Caudate nucleus (tissue), 63 donors: ENCODE measurements at places on chromosomes 6 and 20.

GRCh38 chr6:15114061-15114460 is 131.8 kb upstream of the JARID2 start:
- no peak for DNase-seq

DNA sequence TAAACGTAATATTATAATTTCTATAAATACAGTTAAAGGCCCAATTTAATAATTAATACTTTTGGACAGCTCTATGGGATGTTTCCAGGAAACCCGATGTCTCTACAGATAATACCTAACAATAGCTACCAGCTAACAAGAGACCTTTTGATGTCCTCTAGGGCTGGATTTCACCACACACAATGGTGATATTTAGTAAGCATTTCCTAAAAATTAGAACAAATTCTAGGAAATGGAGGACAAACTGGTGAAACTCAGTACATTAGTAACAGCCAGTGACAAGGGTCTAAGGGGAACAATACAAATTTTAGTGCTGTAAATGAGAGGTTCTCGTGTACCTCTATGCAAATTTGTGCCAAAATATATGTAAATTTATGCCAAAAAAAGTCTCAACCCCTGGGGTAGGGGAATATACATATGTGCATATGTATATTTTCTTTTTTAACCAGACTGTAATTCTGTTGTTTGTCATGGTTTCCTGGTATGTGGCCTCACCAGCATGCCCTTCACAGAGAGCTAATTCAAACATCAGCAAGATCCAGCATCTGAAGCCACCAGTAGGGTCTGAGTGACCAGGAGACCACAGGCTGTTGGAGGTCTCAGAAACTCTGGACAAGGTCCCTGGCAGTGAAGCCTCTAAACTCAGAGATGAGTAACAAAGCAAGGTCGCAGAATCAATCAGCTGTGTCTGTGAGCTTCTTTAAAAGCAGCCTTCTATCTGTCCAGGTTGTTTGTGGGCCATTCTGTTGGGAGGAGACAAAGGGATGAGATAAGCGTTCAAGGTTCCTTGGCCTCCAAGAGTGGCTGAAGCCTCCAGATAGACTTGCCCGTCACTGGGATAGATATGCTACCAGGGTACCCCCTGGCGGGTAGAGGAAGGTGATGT is 235.1 kb upstream of the RREB1 start:
- no peak for DNase-seq

GRCh38 chr6:34318499-34319470 is 70.0 kb upstream of the SMIM29 start:
- DNase-seq, result no peak

DNA sequence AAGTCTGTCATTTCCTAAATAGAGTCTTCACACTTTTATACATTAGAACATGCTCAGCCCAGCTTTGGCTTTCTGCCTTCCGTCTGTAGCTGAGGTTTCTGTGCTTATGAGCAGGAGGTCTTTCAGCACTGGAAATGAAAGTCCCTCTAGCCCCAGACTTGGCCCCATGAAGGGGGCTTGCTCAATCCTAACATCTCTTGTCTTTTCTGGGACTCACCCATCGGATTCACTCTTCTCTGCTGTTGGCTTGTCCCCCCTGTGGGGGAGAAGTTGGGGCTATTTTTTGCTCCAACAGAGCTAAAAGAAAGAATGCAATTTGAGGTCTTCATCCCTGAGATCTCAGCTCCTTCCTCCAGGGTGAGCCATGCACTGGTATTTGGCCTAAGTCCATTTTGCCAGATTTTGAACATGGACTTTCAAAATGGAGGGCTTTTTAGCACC is 177.7 kb downstream of the MRPL14 start:
- no peak for DNase-seq

DNA sequence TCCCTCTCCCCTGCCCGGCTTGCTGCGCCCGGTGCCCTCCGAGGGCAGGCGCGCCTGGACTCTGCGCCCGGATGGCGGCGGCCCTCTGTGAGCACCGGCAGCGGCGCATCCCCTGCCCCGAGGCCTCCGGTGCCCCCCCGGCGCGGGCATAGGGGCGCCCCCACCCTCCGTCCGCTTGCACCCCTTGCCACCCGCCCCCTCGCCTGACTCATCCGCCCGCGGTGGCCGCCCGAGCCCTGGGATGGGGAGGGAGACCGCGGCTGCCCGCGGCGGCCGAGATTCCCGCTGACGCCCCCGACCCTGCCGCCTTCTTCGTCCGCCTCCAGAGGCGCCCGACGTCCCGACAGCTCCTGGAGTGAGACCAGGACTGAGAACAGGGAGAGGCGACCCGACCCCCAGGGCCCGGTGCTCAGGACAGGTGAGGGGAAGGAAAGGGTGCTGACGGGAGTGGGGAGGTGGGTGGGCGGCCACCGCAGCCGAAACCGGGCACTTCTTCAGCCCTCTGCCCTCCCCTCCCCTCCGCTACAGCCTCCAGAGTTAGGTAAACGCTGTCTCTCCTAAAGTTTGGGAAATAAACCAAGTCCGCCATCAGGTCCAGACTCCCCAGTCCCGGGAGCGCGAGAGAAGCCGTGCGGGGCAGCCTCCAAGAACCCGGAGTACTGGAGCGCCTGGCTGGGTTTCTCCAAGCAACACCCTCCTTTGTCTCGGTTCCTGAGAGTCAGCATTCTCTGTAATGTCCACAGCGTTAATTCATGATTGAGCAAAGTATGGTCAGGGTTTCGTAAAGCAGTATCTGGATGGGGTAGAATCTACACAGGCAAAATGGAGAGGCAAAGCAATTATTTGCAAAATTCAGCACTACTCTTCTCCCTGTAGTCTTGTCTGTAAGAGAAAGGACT is 539 bp downstream of the TMEM200A start:
- DNase-seq, result no peak

DNA sequence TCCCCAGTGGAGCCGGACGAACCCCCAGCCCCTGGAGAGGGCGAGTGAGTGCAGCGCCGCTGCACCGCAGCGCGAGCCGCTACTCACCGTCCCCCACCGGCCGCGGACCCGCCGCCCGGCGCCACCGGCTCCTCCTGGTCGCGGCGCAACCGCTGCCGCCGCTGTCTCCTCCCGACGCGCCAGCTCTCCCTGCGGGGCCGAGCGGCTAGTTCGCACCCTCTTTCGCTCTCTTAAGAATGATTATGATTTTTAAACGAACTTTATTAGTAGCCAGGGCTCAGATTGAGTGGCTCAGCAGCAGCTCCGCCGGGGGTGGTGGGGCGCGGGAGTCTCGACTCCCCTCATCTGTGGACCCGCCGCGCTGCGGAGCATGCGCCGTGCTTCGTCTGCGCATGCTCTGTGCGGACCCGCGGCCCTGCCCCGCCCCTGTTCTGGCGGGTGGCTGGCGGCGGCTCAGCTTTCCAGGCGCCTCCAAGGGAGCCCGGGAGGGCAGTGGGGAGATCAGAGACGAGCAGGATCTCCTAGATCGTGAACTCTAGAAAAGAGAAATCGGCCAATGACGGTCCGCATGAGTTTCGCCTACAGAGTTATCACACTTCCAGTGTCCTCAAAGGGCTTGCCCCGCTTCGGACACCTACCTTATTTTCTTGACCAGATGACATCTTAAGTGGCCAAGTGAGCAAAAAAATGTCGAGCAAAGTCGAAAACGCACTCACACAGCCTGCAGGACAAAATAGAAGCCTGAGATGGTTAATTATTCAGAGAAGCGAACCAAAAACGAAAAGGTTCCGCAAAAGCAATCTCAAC is at the start of gene RAB23:
RAB23 (minus strand) TSS at position 372 of the 807 bp plus-strand sequence. CDS start 11,927 bp downstream, outside the sequence.
- peak; percentile 86 for DNase-seq

- no peak for DNase-seq
Observed at GRCh38 chr6:160005861-160006540, 37.1 kb downstream of the IGF2R start.

DNA sequence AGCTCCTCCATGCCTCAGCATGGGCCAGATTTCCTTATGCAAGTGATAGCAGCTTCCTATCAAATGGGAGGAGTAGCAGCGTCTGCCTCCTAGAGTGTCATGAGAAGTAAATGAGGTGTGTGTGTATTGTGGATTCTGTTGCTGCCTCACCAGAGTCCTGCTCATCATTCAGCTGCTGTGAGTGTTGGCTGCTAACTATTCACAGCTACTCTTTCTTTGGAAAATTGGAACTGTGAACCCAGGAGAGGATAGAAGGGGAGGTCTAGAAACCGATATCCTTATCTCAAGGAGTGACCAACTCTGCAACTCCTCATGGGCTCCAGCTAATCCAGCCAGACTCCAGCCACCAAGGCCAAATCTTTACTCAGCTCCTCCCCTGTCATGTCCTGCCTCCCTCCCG is 63.3 kb downstream of the TOX2 start:
- no peak for DNase-seq

DNA sequence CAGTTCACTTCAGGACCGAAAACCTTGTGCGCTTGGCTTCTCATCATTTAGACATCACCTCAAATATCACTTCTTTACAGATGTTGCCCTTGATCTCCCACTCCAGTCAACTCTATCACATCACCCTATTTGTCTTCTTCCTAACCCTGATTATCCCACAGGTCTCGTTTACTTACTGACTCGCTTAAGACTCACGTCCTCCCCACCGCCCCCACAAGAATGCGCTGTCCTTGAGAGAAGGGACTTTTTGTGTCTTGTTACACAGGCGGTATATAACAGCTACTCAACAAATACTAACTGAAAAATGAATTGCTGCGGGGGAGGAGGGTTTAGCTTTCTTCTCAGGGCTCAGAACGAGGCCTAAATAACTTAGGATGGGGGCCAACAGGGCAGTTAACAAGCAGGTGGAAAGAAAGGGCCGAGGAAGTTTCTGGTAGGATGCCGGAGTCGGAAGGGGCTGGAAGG is 527 bp downstream of the TOMM34 start:
- no peak for DNase-seq

DNA sequence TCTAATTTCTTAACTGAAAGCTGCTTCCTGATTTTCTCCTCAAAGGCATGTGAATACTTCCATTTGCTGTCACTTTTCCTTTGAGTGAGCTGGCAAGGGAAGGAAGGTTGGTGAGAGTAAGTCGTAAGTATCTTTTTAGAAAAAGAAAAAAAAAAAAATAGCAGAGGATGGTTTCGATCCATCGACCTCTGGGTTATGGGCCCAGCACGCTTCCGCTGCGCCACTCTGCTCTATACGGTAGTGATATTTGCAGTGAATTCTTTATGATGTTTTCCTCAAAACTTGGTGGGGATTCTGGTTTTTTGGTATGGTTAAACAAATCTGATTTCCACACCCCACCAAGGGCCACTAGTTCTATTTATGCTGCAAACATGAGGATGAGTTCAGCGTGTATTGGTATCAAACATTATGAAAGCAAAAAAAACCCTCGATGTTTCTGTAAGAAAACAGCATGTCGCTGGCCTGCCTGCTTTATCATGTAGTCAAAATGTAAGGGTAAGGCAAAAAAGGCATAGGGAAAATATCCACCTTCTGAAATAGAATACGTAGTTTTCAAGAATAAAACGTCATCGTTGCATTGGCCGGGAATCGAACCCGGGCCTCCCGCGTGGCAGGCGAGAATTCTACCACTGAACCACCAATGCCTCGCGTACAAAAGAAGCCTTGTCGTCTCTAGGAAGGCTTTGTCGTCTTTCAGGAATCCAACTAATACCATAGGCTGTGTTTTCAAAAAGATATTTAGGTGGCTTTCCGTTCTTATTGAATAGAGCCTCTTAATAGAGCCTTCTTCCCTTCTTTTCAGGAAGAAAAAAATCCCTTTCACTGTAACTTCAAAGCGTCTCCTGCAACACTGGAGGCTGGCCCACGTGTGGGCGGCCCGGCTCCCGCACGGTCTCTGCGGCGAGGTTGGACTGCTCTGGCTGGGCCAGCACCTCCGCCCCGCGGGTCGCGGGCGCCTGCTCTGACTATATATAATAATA is 9.6 kb downstream of the OR2B2 start:
- DNase-seq, result peak; percentile 73

- no peak for DNase-seq
Observed at GRCh38 chr6:474453-475185, 83.1 kb downstream of the IRF4 start.

GRCh38 chr6:168442646-168443045 is 1.7 kb downstream of the SMOC2 start:
- no peak for DNase-seq

DNA sequence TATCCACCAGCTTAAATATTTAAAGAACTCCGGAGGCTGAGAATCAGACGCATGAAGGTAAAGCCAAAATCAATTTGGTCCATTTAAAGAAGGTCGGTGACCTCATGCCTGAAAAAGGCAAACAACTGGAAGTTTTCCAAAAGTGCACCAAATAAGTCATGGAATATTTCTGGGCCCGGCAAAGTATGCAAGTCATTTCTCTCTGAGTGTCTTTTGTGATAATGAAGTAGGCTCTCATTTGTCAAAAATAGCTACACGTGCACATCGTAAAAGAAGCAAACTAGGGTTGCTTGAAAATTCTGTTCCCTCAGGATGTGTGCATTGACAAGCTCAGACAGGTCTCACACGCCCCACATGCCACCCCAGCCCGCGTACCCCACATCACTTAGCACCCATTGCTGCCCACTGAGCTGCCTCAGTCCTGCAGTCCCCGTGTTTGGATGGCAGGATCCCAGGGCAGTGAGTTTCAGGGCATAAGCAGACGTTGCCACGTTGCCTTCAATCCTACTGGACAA is 20.5 kb upstream of the PYGB start:
- no peak for DNase-seq

DNA sequence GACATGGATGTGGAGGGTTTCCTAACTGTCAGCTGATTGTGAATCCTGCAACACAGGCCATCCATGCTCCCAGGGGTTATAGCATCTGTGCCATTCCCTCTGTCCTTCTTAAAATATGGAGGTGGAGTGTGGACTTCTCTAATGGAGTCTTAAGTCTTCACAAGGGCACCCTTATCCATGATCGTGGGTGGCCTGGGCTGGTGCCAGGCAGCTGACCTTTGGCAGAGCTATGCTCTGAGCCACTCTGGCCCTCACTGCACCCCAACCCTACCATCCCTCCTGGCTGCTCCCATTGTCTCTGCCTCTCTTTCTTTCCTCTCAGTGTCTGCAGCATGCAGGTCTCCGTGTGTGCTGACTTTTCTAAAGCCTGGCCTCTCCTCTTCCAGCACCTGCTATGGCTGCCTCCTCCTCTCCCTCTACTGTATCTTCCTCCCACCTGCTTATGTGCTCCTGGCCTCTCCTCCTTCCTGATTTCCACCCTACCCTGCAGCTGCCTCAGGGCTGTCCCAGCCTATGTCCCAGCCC is 11.2 kb upstream of the PCMTD2 start:
- no peak for DNase-seq

DNA sequence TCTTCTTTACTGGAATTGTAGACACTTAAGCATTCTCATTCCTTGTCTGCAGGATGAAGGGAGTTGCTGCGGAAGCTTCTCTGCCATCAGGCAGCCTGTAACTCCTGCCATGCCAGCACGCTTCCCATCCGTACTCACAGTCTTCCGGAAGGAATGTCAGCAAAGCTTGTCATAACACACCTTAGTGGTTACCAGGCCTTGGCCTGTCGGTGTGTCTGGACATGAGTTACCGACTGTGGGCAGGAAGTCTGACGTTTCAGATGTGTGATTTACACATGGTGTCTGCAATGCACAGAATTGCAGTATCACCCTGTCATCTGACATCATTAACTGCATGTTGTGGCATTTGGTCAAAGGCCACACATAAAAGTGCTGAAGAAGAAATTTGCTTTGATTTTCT is 102.2 kb downstream of the SLC24A3 start:
- DNase-seq, result no peak

DNA sequence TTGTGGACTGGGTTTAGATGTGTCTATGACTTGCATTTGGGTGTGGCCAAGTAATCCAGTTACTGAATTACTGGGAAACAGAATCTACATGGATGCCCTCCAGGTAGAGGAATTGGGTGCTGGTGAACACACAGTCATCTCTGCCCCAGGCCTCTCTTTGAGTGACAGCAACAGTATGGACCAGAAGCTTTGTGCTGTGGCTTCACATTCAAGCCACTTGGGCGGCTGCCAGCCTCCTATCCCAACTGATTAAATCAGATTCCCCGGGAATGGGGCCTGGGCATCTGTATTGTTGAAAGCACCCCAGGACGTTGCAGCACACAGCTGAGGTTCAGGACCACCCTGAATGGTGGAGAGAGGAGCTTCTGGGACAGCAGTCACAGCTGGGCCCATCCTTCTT is 144.6 kb downstream of the DHX35 start:
- no peak for DNase-seq
